ENCODE measurements at places on chromosomes 6 and 20.

GRCh38 chr20:43579861-43580793 is 10.6 kb upstream of the IFT52 start:
- DNase-seq: no peak

- DNase-seq: no peak
These were observed 2.1 kb upstream of the CHRNA4 start for GRCh38 chr20:63363013-63363957.

DNA sequence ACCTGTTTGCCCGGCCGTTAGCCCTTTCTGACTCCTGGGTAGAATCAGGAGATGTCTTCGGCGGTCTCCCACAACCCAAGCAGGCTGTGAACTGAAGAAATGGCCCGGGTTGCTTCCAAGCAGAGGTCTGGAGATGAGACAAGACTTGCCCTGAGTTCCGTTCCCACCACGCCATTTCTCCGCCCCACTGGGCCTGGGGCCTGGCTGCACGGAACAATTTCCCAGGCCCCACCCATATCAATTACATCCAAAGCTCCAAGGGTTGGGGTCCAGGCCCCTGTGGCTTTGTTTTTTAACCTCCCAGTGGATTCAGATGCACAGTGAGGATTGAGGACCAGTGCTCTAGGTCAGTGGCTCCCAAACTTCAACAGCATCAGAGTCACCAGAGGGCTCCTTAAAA is 214.5 kb upstream of the ARID1B start:
- DNase-seq: no peak

DNA sequence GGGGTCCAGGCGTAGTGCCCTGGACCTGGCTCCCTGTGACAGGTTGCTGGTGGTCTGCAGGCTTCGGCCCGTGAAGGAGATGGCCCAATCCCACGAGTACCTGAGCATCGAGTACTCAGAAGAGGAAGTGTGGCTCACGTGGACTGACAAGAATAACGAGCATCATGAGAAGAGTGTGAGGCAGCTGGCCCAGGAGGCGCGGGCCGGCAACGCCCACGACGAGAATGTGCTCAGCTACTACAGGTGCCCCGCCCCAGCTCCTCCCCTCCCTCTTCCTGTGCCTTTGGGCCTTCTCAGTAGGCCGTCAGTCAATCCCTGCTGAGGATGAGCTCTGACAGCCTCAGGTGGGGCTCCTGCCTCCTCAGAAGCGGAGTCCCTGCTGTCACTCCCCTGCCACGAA is 42.6 kb downstream of the UQCC2 start:
- no peak for DNase-seq

- DNase-seq: no peak
These were observed 217.6 kb downstream of the UST start for GRCh38 chr6:148964467-148964866.

- DNase-seq: no peak
These were observed 20.9 kb upstream of the SMOC2 start for GRCh38 chr6:168420084-168420483.

DNA sequence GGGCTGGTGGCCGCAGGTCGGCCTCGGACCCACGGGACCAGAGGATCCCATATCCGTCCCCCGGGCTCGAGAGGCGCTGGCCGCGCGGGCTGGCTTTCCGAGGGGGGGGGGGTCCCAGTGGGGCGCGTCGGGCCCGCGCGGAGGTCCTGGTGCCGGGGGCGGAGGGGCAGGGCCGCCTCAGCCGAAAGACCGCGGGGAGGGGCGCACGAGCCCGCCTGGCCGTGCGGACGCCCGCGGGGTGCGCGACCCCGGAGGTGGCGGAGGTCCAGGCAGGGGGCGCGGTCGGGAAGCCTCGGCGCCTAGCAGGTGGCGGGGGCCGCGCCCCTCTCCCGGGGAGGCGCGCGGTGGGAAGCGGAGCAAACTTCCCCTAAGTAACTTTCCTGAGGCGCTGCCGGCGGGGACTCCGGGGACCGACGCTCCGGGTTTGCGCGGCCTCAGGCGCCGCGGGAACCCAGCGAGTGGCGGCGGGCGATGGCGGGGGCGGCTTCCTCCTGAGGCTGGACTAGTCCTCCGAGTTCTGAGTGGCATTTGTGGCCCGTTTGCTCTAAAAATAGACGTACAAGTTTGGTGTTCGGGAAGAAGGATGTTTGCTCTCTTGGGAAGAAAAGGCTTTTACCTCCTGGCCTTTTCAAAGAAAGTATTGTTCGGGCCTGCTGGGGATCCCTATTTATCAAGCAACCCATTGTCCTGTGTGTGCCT is 26.5 kb upstream of the BTBD3 start:
- DNase-seq: no peak

DNA sequence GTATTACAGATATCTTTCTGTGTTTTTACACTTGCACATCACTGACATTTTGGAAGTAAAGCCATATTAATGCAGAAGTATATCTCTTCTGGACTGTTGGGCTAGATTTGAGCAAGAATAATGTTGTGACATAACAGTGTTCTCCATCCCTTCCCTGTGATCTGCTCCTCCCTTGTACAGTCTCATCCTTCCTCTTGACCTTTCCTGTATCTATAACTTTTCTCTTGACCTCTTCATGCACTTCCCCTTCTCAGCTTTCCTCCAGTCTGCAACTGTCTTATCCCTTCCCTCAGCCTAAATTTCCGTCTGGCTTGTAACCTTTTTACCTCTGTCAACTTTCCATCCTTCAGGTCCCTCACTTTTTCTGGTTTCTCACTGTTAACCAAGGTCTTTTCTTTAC is 29.8 kb downstream of the NCOA3 start:
- no peak for DNase-seq
